ENCODE measurements at places on chromosomes 7 and 10.
A peak's percentile ranks its signal among the peaks of the same experiment; 100 is the strongest.

GRCh38 chr7:23333671-23334246 lies 34.6 kb downstream of the MALSU1 start:
- DNase-seq: no peak

DNA sequence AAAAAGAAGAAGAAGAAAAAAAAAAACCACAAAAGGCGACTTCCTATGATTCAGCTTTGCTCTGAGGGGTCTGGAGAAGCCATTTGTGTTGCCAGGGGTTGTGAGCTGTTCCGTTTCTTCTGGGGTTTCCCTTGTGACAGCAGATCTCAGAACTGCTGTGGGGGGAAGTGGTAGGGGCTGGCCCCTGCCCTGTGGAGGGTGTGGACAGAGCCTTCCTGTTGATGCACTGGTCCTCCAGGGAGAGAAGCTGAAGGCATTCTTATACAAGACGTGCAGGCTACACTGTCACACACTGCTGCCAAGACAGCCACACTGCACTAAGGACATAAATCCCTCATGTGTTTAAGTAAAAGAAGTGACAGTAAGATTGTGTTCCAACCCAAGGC lies 17.3 kb upstream of the CSGALNACT2 start:
- DNase-seq: peak; percentile 9

GRCh38 chr10:102003541-102003940 lies 52.4 kb downstream of the ARMH3 start:
- DNase-seq: no peak

GRCh38 chr10:96524741-96525140 lies 11.0 kb upstream of the TLL2 start:
- DNase-seq: no peak

GRCh38 chr10:111773950-111774349 lies 409.6 kb downstream of the GPAM start:
- no peak for DNase-seq

DNA sequence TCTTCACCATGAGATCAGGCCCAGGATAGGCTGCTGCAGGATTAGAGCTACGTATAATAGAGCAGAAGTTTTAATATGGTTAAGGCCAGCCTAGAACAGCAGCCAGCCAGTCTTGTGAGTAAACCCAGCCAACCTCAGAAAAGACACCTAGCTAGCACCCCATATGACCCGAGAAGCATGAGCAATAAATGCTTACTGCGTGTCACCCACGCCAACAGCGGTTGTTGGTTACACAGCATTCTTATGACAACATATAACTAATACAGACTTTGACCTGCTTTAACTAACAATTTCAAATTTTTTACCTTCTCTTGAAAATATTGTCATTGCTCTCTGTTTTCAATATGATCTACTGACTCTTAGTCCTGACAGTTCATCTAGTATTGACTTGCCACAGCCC lies 105.7 kb downstream of the HBP1 start:
- DNase-seq: no peak

DNA sequence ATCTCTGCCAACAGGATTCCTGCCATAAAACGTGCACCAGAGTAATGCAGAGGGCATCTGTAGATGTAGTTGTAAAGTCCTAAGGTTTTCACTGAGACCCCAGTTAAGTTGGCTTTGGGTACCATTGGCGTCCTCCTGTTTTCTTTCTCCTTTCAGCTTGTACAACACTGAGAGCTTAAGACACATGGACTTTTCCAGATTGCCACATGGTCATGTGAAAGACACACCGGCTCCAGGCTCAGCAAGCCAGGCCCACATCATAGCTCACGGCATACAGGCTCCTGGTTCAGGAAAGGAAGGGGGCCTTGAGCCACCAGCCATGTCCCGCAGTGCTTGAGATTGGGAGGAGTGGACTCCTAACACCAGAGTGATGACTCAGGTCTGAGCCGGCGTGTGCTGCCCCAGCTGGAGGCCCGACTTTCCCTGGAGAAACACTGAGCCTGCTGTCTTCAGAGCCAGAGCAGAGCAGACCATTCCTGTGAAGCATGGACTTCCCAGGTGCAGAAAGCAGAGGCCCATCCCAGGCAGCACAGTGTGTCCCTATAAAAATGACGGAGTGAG lies 252.7 kb downstream of the PRPF18 start:
- no peak for DNase-seq

- no peak for DNase-seq
These were observed 5.0 kb upstream of the NDUFB2 start for GRCh38 chr7:140691376-140692045.

DNA sequence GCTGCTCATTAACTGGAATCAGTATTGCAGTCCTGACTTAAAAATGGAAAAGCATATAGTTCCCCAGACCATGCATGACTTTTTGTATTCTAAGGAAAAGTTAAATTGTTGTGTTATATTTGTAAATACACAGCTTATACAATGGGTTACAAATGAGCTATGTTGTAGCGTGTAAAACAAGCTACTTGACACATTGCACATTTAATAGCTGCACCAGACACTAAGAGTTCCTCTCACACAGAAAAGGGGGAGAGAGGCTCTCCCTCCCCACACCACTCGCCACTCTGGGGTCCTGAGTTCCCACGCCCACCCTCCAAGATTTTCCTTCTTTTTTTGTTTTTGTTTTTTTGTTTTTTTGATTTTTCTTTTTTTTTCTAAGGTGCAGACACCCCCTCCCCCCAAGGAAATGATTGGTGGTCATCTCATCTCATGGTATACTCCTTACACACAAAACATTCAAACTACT lies 6.3 kb downstream of the KLF6 start:
- no peak for DNase-seq

- no peak for DNase-seq
These were observed 115.2 kb downstream of the TCERG1L start for GRCh38 chr10:131196176-131196885.

DNA sequence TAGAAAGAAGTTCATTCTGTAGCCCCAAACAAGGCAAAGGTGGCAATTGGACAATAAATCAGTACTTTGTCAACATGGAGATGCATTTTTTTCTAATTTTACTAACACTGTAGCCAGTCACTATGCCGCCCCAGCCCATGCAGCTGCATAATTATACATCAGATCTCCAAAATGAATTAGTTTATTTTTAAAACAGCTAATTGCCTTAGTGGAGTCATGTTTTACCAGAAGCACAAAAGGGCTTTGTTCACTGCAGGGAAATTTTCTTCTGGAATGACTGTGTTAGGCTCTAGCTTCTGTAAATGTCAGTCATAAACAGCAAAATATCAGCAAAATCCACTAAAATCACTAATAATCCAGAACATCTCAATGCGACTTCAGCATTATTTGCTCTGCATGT lies 20.1 kb upstream of the HDAC9 start:
- DNase-seq: no peak

- DNase-seq: no peak
These were observed 63.4 kb downstream of the C10orf105 start for GRCh38 chr10:71656220-71656619.

GRCh38 chr10:8319704-8320103 lies 265.2 kb downstream of the GATA3 start:
- DNase-seq: no peak

DNA sequence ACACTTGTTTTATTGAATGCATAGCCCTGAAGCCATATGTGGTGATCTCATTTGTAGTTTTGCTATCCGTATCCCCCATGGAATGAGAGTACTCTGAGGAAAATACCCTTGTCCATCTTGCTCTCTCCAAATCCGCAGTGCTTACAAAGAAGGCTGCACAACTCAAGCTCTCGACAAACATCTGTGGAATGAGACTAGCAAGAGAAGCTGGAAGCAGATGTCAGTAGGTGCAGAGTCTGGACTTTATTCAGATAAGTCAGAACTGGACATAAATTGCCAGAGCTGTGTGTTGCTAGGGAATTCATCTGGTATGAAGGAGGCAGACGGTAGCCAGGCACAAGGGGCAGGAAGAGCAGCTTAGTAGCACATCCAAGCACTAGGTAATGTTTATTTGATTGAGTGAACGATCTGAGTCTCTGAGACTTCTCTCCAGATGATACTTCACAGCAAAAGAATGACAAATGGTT lies 1046.2 kb downstream of the XPNPEP1 start:
- no peak for DNase-seq

DNA sequence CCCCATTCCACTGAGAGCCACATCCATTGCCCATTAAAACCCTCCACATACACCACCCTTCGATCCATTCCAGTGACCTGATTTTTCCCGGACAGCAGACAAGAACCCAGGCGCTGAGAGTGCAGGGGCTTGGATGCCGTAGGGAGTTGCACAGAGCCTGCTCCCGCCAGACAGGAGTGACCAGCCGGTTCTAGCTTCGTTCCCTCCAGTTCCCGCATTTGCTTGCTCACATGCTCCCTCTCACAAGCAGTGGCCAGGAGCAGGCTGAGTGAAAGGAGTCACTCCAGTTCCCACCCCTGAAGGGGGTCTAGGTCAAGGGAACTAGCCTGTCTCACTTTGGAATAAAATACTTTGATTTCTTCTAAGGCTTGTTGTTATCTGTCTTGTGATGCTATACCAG lies 119.5 kb downstream of the SKIDA1 start:
- no peak for DNase-seq

- no peak for DNase-seq
These were observed 255.1 kb downstream of the OTUD1 start for GRCh38 chr10:23693925-23694324.

DNA sequence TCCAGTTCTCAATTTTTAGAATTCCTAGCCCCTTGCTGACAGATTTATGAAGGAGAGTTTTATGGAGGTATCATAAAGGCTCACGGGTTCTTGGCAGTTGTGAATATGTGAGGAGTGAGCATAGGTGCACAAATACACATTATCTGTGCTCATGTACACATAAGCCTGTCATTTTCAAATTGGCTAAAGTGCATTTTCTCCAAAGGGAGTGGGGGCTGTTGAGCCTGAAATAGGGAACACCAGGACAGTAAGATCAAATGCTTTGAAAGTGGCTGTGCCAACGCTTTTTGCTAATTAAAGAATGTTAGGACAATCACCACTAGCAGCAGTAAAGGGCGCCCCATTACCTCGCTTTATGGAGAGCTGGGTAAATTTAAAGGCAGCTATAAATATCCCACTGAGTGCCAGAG lies 8.3 kb upstream of the LRRC4 start:
- no peak for DNase-seq

DNA sequence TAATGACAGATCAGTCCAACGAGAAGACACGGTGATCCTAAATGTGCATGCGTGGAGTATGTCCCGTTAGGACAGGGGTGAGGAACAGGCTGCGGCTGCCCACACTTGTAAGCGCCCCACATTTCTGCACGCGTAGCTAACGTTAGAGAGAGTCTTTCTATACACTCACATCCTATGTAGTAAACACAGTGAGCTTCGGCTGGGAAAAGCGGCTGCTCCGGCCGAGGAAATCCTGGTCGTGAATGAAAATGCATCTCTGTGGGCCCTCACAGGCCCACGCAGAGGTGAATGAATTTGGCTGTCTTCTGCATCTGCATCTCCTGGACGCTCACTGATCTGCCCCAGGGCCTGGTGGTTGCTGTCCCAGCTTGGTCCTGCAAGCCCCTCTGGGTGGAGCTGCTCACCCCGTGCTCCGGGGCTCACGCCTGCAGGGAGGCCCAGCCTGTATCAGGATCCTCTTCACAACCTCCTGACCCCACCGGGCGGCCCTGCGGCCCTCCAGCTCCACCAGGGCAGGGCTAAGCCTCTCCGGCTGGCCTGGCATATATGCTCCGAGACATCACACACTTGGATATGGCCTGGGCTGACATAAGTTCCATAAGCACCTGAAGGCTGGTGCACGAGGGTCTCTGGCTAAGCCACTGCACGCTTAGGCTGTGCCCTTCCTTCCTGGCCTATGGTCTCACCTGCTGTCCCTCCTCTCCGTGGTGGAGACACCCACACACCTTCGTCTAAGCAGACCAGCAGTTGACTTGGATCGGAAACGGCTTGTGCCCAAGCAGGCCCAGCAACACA lies 117.9 kb upstream of the DIP2C start:
- DNase-seq: no peak

Measured in stimulated activated CD4-positive, alpha-beta T cell treated with anti-CD3 and anti-CD28 coated beads, TNF-alpha, amount 100 ng/mL, for 4 hours (primary cell).